Kidney (tissue), 22 donors: ENCODE measurements at places on chromosomes 11 and 22.

- DNase-seq = no peak
Observed at GRCh38 chr22:29707010-29707409, 12.8 kb upstream of the CABP7 start.

- DNase-seq = no peak
Observed at GRCh38 chr11:86117712-86118063, 48.8 kb upstream of the PICALM start.

- DNase-seq = no peak
Observed at GRCh38 chr11:638631-639331, 1.7 kb downstream of the DRD4 start.

DNA sequence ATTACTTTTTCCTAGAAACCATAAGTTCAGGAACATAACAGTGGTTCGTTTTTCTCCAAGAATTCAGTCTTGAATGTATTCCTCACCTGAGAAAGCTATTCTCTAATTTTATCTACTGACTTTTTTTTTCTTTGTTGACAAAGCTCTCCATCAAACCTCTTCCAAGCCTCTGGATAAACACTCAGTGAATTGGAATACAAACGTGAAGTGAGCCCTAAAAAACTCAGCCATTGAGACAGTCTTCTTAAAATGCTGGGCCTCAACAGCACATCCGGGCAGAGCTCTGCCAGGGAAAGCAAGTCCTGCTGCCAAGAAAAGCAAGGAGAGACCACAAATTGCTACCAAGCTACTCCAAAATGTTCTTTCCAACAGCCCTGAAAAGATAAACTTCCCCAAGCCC, 7.7 kb upstream of the SLC1A2 start:
- no peak for DNase-seq

DNA sequence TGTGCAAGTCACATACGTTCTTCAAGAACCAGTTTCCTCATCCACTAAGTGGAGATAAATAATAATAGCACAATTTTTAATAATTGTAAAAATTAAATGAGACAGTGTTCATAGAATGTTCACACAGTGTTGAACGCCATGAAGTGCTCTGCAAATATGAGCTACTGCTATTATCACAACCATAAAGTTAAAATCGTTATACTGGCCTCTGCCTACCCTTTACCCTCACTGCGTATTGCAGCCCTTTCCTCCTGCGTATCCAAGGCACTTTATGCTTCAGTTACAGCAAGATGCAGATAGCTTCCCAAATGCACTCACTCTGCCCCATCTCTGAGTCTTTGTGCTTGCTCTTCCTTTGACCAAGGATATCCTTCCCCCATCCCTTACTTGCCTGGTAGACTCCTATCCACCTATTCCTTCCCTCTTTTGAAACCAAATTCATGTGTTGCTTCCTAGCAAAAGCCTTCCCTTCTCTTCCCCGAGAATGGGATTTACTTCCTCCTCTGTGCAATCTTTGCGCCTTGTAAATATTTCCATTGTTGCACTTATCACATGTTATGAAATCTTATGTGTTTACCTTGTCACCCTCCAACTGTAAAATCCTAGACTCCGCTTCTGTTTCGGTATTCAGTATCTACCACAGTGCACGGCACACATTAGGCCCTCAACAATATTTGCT, 196.9 kb downstream of the ADAMTS15 start:
- DNase-seq = no peak

DNA sequence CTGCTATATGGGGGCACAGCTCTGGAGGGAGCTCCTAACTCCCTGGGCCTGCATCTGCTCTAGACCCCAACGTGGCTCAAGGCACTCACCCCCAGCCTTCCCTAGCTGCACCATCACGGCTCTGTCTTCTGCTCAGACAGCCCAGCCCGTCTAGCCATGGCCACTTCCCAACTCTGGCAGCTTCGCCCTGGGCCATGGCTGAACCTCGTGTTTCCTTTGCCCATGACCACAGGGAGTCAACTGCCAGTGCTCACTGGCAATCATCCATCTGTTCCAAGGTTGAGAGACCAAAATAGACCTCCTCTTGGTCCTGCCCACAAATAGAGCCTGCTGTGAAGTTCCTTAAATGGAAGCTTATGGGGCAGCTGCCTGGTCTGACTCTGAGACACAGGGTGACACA, 5.4 kb downstream of the LMO1 start:
- DNase-seq = no peak

DNA sequence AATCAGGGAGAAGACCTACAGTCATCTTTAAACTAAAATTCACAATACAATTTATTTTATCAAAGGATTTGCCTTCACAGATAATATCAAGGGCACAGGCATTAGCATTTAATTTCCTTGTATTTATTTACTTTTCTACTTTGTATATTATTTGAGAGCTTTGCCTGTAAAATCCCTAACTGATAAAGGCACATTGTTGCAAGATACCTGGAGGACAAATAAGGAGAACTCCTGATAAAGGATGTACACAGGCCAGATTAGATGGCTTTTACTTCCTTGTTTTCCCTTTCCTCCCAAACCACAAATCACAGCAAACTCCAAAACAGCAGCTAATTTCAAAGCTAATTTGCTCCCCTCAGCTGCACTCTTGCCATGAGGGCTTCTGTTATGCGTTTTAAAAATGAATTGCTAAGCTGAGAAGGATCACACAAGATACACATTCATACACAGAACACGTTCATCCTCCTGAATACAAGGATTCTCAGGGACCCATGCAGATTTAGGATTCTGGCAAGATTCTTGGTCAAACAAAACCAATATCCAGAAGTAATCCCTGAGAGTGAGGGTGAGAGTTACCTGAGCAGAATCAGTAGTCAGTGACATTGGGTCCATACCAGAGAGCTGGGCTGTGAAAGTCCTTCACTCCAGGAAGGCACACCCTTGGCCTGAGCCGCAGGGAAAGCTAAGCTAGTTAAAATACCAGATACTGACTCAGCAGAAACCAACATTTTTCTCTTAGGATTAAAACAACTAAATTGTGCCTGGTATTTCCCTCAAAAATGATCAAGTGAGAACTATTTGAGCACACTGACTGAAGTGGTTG, 100.3 kb upstream of the CLPB start:
- no peak for DNase-seq

GRCh38 chr22:42294034-42294985, 23.9 kb upstream of the TCF20 start:
- peak; percentile 87 for DNase-seq

DNA sequence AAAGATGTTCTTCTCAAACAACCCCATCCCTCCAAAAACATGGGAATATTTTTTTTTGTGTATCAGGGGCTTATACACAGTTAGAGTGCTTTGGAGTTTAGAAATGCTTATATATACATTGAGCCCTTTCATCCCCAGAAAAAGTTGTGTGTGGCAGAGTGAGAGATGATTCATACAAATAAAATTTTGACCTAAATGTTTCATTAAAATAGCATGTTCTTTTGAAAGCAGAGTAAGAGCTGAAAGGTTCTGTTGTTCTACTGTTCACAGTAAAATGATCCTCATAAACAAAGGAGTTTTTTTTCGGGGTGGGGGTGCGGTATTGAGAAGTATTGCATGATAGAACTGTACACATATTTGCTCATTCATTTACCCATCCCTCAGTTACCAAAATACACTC, 512.4 kb downstream of the DLG2 start:
- DNase-seq = no peak

- no peak for DNase-seq
Observed at GRCh38 chr11:59582006-59582405, 33.6 kb downstream of the OSBP start.

DNA sequence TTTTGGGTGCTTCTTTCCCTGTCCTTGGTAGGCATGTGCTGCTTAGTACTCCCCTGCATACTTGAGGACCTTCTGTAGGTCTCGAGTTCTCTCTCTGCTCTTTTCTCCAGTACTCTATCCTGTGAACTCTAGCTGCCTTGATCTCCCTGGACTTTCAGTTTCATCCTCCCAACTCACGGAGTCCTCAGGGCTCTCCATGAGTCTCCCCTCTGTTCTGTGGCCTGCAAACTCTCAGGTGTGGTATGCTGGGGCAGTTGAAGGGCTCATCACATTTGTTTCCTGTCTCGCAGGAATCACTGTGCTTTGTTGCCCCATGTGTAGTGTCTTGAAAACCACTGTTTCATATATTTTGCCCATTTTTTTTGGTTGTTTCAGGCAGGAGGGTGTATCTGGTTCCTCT, 3.3 kb upstream of the PACS1 start:
- DNase-seq = no peak

DNA sequence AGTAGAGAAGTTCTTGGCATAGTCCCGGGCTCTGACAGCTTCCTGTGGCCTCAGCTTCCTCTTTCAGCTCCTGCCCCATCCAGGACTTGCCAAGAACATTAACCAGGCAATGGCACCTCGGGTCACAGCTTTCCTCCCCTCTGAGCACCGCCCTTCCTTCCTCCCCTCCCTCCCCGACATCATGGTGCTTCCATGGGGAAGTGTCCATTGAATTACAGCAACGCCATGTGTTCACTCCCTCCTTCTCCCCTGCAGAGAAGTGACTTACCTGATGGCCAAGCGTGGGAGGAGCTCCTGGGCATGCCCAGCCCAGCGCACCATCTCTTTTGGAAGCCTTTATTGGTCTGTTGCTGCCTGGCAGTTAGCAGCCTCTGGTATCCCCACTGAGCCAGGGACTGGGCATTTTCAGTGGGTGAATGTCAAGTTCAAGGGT, 25.8 kb upstream of the DAGLA start:
- DNase-seq = peak; percentile 16

DNA sequence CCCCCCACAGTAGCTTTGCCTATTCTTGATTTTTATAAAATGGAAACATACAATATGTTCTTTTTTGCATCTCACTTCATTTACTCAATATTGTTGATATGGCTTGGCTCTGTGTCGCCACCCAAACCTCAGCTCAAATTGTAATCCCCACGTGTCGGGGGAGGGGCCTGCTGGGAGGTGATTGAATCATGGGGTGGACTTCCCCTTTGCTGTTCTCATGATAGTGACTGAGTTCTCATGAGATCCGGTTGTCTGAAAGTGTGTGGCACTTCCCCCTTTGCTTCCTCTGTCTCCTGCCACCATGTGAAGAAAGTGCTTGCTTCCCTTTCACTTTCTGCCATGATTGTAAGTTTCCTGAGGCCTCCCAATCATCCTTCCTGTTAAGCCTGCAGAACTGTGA, 431.3 kb downstream of the MN1 start:
- no peak for DNase-seq

- no peak for DNase-seq
Observed at GRCh38 chr11:47108214-47108613, 68.5 kb downstream of the ARFGAP2 start.

DNA sequence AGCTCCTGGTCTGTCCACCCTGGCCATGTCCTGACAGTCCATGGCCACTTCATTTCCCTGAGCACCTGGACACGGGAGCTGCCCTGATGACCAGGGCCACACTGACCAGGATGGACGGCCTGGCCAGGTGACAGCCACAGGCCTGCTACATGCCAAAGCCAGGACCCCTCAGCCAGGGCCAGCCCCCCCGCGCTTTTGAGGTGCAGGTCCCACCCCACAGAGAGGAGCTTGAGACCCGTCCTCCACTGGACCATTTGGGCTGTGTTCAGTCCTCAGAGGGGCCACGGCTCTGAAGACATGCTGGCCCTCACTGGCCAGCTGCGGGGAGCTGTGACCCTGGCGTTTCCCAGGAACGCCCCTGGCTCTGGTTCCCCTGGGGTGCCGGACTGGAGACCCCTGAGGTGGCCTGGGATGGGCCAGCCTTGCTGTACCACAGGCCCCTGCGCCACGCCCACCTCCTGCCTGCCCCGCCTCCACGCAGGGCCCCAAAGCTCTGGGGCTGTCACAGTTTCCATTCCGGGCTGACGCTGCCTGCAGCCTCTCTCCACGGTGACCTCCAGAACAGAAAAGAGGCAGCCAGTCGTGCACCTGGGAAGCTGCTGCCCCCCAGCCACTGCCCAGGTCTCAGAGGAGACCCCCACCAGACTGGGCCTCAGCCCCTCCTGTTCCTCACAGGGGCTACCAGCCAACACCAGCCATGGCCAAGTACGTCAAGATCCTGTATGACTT, 18.2 kb downstream of the EPS8L2 start:
- peak; percentile 64 for DNase-seq

DNA sequence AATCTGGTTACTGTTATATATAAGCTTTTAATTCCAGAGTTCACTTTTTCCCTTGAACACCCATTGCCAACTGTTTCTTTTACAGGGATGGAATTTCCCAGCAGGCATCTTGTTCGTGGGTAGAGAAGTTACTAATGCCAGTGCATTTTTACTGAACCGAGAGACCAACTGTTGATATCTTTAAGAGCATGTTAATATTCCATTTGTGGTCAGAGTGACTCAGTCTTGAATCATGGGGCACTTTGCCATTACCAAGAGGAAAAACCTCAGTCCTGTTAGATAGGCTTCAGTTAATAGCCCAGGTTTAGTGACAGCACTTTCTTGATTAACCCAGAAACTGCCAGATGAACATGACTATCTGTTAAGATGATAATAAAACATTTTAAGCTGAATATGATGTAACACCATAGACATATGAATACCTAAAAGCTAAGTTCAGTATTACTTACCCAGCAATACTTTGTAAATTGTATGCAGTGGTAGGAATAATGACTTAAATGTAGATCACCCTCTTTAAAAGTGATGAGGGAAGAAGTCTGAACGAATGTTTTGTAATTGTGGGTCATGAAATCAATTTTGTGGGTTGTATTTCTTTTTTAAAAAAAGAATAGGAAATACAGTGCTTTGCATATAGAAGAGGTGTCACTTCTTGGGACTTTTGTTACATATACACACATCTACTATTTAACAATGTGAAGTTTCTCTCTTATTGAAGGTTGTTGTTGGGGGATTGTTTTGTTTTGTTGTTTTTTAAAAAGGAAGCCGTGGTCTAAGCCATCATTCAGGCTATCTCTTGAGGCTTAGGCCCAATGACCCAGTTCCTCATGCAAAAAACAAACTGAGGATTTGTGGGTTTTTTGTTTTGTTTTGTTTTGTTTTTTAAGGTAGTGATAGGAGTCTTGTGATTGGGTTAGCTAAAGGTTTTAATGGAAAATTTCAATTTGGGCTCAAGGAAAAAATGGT, 79.2 kb upstream of the GRIK4 start:
- no peak for DNase-seq

DNA sequence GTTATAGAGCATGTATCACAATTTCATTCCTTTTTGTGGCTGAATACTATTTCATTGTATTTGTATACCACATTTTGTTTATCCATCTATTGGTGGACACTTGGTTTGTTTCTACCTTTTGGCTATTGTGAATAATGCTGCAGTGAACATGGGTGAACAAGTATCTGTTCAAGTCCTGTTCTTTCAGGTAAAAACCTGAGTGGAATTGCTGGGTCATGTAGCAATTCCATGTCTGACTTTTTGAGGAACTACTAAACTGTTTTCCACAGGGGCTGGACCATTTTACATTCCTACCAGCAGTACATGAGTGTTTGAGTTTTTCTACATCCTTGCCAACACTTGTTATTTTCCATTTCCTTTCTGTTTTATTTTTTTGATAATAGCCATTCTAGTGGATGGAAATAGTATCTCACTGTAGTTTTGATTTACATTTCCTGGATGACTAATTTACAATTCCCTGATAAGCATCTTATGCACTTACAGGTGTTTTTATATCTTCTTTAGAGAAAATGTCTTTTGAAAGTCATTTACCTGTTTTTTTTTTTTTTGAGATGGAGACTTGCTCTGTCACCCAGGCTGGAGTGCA, 12.2 kb downstream of the CABIN1 start:
- DNase-seq = no peak
